Endothelial cell (in vitro differentiated cells): ENCODE measurements at places on chromosomes 13 and 19.

DNA sequence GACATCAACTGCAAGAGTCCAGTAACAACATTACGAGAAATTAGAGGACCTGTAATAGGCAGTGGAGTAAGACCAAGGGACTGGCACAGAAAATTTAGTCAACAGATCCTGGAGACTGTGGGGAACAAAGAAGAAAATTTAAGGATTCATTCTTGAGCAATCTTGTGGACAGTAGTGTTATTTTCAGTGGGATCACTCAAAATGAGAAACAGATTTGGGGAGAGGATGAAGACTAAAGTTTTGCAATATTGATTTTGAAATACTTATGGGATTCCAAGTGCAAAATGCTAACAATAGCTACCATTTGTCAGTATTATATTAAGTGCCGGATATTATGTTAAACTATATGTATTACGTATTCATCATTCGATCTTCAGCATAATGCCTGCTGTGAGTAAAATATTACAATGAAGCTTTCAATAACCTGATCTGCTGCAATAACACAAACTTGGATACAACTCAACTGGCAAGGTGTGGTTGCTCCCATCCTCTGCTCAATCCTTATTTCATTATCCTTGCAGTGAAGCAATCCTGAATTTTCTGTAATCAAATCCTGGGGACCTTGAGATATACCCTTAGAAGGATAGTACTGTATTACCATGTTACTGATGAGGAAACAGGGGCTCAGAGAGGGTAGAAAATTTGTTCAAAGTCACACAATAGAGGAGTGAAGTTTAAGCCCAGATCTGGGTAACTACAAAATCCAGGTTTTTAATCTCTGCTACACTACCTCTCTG, 84.2 kb downstream of the SACS start:
- DNase-seq, result no peak

DNA sequence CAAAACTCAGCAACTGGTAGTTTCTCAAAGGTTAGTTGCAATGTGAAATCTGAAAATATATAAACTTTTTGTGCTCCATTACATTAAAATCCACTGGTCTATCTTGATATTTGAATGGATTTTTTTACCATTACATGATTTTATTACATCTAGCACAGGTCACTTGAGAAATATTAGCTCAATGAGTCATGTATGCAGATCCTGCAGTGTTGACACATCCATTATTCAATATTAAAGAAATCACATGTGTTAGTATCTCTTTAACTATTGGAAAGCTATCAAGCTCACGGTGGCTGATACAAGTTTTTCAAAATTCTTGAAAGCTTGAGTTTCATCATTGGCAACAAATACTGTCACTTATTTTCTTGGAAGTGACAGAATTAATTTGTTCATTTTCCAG, 373.9 kb upstream of the TSHZ3 start:
- DNase-seq, result no peak

- DNase-seq, result no peak
Observed at GRCh38 chr19:3826163-3826562, 40.0 kb upstream of the MATK start.

DNA sequence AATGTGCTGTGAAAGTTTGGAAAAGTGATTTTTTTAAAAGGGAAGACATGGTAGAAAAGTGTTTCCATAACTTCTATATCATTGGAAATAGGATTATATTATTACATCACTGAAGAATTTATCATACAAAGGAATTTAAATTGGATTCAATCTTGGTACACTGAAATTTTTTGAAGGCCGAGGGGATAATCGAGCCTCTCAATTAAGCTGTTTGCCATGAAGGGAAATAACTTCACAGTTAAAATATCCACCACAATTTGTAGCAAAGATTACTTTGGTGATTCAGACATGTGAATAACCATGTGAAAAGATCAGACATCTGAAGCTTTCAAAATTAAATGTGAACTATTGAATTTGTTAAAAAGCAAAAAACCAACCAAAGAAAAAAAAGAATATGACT, 215.3 kb downstream of the KLF5 start:
- DNase-seq, result no peak

GRCh38 chr13:80873589-80873988, 532.7 kb upstream of the SPRY2 start:
- DNase-seq, result no peak

DNA sequence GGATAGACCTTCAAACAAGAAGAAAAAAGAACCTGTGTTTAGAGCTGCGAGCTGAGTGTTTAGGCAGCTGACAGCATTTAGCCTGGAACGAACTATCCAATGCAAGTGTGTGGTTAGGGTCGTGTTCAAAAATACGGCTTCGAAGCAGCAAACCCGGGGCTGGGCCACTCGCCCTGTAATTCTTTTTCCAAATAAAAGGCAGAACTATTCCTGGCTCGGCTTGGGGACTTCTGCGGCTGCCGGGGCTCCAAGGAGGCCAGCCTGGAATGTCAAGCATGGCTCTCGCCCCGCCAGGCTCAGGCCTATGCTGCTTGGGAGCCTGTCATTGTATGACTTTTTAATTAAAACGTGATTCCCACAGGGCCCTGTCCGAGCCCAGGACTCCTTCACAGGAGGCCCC, 51.7 kb upstream of the KLF2 start:
- DNase-seq, result no peak

DNA sequence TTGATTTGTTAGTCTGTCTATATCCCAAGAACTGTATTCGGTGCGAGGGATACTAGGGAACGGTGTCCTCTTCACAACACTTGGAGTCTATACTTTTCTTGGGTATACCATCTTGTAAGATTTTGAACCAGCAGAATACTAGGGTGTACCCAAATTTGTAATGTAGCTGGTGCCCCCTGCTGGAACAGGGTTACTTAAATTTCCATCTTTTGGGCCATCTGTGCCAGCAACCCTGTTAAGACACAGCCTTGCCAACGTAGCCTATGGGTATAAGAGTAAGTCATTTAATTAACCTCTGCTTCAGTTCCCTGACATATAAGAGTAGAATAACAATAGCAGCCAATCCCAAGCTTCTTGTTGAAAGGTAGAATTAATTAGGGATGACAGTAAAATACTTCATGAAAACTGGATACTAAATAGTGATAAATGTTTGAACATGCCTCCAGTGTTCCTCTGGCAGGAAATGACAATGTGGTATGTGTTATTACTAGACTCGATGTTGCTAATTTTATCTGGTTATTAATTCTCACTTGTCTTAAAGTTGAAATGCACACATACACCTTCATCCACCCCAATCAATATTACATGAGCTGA, 607.6 kb downstream of the FGF9 start:
- DNase-seq, result peak; percentile 68

GRCh38 chr13:105426441-105426840, 1109.0 kb downstream of the EFNB2 start:
- DNase-seq, result no peak

DNA sequence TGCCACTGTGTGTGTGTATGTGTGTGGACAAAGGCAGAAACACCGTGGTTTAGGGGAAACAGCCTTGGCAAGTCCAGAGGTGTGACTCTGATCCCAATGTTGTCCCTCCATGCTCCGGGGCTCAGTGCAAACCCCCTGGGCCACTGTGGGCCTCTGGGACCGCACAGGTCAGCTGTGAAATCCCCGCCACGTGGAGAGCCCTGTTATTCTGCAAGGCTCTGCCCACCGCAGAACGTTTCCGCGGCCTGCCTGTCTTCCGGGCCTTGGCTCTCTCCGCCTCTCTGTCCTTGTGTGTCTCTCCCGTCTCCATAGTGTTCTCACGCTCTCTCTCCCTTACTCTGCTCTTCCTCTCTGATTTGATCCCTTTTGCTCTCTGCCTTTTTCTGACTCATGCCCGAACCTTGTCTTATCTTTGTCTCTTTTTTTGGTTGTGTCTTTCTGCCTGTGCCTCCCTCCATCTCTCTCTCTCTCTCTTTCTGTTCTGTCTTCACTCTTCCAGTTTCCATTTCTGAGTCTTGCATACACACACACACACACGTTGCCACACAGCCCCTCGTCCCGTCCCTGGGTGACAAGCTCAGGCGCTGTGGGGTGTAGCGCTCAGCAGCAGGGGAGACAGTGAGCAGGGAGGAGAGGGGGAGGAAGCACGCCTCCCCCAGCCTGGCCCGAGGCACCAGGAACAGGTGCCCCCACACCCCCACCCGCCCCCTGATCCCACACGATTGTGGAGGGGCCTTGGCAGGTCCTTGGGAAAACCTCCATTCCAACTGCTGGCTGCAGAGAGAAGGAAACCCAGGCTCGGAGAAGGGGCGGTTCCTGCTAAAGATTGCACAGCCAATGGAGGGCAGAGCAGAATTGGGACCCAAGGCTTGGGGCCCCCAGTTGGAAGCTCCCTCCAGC, 3.0 kb downstream of the TTYH1 start:
- no peak for DNase-seq

- DNase-seq, result no peak
Observed at GRCh38 chr13:22276616-22277015, 605.7 kb downstream of the FGF9 start.

DNA sequence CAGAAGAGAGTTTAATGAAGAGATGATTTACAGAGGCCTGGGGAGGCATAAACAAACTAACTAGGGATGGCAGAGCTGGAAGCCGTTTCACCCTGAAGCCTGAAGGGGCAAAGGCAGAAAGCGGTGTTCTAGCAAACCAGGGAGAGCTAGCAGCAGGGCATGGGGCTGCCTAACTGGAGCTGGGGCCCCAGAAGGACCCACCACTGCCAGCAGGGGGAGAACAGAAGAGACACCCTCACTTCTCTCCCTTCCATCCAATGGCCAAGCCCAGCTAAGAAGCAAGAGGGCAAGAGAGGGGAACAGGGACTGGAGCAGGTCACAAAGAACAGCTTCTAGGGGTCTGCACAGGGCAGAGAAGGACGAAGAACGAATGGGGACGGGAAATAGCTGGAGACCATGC, 195.5 kb downstream of the KATNAL1 start:
- DNase-seq, result no peak

- no peak for DNase-seq
Observed at GRCh38 chr19:1608359-1609102, 3.3 kb upstream of the UQCR11 start.

- no peak for DNase-seq
Observed at GRCh38 chr19:6958791-6959190, 62.4 kb downstream of the MBD3L2B start.

- no peak for DNase-seq
Observed at GRCh38 chr13:91303031-91303430, 44.5 kb upstream of the MIR17HG start.

DNA sequence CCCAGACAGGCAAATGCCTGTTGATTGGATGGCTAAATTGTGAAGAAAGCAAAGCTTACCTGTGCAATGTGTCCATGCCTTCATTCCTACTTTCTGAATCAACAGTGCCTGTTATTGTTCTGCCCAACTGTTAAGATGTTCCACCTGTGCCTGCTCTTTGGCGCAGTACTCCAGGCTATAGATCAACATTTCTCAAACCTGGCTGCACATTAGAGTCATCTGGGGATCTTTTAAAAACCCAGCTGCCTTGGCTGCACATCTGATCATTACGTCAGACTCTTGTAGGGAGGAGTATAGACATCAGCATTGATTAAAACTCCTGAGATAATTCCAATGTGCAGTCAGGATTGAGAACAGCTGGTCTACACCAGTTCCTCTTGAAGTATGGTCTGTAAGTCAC, 16.2 kb upstream of the CPB2 start:
- DNase-seq, result no peak

- no peak for DNase-seq
Observed at GRCh38 chr13:114097893-114098688, 34.3 kb downstream of the RASA3 start.

DNA sequence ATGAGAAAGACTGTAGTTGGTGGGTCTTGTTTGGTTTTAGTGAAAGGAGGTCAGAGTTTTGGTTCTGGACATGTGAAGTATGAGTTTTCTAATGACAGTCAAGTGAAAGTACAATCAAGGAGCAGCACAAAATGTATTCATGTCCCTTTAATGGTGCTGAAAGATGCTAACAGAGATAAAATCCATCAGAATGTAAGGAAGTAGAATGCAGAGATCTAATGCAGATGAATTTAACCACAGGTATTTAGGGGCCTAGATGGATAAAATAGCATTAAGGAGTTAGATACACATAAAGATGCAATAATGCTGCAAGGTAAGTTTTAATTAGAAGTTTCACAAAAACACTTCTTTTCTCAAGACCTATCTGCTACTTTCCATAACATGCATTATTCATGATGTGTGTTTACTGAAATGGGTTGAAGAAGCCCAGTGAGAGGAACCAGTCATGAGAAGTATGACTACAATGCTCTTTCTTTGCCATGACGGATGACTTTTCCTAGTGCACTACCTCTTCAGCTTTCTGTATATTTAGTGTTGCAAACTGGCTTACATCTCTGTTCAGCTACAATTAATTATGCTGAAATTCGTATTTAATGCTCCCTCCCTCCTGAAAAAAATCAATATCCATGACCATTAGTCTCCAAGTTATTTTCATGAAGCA, 222.9 kb upstream of the HTR2A start:
- no peak for DNase-seq

DNA sequence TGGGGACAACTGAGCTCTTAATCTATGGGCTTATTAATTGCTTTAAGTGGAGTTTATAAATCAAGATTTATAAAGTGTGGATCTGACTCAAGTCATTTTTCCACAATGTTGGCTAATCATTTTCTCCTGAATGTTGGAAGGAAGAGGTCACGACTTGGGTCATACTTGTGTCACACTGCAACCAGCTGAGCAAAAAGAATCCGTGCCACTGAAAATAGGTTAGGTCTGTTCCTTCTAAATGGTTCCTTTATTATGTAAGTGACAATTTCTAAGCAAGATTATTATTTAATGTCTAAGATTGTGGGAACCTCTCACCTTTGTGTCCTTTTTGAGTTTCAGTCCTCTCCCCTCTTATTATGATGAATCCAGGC, 178.6 kb downstream of the SHISA2 start:
- no peak for DNase-seq

DNA sequence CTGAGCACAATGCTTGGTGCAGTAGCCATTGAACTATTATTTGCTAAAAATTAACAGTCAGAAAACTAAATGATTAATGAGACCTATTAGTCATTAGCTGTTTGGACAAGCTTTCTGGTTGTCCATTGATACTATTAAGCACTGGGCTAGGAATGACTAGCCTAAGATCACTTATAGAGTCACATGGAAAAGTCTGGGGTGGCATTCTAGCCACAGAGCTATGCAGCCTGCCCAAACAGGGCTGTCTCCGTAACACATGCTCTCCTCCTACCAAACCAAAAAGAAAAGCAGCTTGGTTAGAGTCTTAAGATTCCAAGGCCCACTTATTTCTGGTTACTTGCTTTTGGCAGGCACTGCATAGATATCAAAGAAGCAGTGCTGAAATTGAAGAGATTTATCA, 193.5 kb upstream of the NBEA start:
- DNase-seq, result no peak

DNA sequence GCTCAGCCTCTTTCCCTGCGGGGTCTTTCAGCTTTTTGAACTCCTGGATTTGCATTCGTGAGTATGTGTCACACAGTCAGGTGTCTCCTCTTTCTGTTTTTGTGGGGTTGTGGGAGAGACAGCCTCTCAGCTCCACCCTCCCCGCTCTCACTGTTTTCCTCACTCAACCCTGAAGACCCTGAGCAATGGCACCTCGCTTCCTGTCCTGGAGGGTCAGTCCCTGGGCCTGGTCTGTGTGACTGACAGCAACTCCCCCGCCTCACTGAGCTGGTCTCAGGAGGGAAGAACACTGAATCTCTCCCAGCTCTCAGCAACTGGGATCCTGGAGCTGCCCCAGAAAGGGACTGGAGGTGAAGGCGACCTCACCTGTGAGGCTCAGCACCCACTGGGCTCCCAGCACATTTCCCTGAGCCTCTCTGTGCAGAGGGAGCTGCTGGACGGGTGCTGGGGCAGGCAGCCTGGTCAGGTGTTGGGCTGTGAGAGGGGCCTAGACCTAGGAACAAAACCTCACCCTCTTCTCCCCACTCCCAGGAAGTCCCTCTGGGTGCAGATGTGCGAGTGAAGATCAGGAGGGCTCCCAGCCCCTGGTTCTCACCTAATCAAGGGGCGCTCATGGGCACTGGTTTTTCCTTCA, 4.2 kb upstream of the SIGLEC7 start:
- DNase-seq, result no peak

- peak; percentile 28 for DNase-seq
Observed at GRCh38 chr13:49627831-49628652, at the start of gene ARL11. Gene ARL11, plus strand, starts transcription at chr13:49628507. Its CDS starts 1,941 bp downstream, at chr13:49630448.
